ENCODE measurements at places on chromosomes 2 and 18. TPM values are rescaled to one million over a fixed set of nuclear protein-coding genes. Genes with fewer than 3 reads are reported as not detected.

B3GNT7 gene
- 14.3 TPM for total RNA-seq

GRCh38 chr2:74763962-74764428 lies 69.9 kb upstream of the HK2 start:
- H3K4me3 ChIP-seq, result no peak overlapping the region
- no peaks in the 10 kb centered on the region for H3K36me3 ChIP-seq
- H3K27me3 ChIP-seq, result no peaks in the 10 kb centered on the region
- no peak overlapping the region for H3K27ac ChIP-seq
- no peaks in the 10 kb centered on the region for H3K4me1 ChIP-seq

- H3K27ac ChIP-seq, result peak overlapping the region; percentile 12
- H3K4me1 ChIP-seq, result peaks cover 58% of the 10 kb centered on the region
- no peak overlapping the region for H3K4me3 ChIP-seq
- no peaks in the 10 kb centered on the region for H3K27me3 ChIP-seq
These were observed 60.7 kb downstream of the CXCR4 start for GRCh38 chr2:136057023-136057801.

RIT2 gene
- not detected for total RNA-seq

TANK gene
- total RNA-seq, result 179 TPM

HDLBP gene
- total RNA-seq, result 153 TPM

GRCh38 chr2:222257645-222258044 lies 41.2 kb downstream of the PAX3 start:
- no peaks in the 10 kb centered on the region for H3K27me3 ChIP-seq
- H3K36me3 ChIP-seq, result no peaks in the 10 kb centered on the region
- H3K27ac ChIP-seq, result no peak overlapping the region
- H3K4me1 ChIP-seq, result no peaks in the 10 kb centered on the region

GRCh38 chr18:4260107-4260506 lies 195.0 kb downstream of the DLGAP1 start:
- H3K36me3 ChIP-seq, result no peaks in the 10 kb centered on the region
- no peaks in the 10 kb centered on the region for H3K27me3 ChIP-seq
- H3K4me1 ChIP-seq, result no peaks in the 10 kb centered on the region
- DNase-seq, result no peak
- no peak overlapping the region for H3K27ac ChIP-seq

- no peak for DNase-seq
- no peaks in the 10 kb centered on the region for H3K27me3 ChIP-seq
- H3K36me3 ChIP-seq, result no peaks in the 10 kb centered on the region
- H3K4me1 ChIP-seq, result peaks cover 16% of the 10 kb centered on the region
- no peak overlapping the region for H3K27ac ChIP-seq
These were observed 111.9 kb downstream of the HAUS1 start for GRCh38 chr18:46215902-46216723.

DNA sequence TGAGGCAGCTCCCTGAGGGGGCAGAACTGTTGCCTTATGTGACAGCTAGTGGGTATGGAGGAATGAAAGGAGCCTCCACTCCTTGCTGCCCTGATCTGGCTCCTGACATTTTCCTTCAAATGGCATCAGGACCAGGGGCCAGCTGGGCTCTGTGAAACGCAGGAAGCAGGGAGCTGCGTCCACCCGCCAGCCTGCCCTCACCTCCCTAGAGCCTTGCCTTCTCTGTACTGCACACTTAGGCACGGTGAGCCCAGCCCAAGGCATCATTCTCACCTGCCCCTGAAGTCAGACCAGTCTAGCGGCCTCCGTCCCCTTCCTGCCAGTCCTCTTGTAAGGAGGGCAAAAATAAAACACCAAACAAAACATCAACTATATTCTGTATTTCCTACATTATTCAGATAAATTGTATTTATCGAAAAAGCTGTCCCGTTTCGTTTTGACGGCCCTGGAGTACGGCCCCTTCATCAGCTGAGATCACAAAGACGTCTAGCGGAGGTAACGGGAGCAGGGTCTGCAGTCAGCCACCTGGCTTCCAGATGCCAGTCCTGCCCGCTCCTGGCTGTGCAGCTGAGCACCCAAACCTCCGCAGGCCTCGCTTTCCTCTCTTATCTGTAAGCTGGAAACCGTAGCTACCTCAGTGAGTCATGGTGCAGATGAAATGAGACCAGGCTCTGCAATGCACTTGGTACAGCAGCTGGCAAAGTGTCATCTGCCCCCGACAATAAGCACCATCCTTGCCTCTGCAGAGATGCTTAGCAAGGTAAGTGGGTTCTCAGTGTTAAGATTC lies 6.9 kb upstream of the CTDP1 start:
- no peak for DNase-seq
- H3K27me3 ChIP-seq, result no peaks in the 10 kb centered on the region
- peaks cover 10% of the 10 kb centered on the region for H3K4me1 ChIP-seq
- no peak overlapping the region for H3K4me3 ChIP-seq
- peaks cover 15% of the 10 kb centered on the region for H3K36me3 ChIP-seq
- H3K27ac ChIP-seq, result no peak overlapping the region
